Nephron progenitor cell (in vitro differentiated cells): ENCODE measurements at places on chromosomes 16 and 17.

DNA sequence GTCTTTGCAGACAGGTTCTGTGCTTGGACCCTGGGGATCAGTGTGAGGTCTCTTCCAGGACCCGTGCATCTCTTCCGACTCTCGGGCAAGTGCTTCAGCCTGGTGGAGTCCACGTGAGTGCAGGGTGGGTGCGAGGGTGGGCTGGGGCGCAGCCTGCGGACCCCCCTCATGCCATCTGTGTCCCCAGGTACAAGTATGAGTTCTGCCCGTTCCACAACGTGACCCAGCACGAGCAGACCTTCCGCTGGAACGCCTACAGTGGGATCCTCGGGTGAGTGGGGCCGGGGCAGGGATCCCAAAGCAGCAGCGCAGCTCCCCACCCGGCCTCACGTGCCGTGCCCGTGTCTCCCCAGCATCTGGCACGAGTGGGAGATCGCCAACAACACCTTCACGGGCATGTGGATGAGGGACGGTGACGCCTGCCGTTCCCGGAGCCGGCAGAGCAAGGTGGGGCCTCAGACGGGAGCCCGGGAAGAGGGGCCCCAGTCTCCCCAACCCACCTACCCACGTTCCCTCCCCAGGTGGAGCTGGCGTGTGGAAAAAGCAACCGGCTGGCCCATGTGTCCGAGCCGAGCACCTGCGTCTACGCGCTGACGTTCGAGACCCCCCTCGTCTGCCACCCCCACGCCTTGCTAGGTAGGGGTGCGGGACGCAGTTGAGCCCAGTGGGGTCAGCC, 10.1 kb downstream of the GNPTG start:
- DNase-seq, result no peak

- no peak for DNase-seq
These were observed 5.1 kb downstream of the CFAP20 start for GRCh38 chr16:58123896-58124600.

DNA sequence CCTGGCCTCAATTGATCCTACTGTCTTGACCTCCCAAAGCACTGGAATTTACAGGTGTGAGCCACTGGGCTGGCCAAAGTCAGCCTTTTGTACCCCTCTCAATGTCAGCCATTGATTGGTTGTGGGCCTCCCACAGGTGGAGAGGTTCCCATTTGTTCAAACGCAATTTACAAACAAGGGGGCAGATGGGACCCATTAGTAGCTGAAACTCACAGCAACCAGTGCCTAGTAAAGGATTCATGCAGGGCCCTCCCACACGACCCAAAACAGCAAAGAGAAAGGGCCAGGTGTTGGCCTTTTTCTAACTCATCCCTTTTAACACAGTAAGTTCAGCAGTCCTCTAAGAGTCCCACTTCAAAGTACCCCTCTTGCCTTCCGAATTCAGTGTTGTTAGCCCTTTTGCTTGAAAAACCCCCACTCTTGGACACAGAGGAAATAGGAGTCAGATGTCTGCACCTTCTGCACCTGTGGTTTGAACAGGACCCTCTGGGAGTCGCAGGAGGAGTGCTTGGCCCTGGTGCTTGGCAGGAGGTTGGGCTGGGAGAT, 89.2 kb downstream of the PITPNC1 start:
- DNase-seq, result no peak

- no peak for DNase-seq
These were observed 50.7 kb upstream of the RPL38 start for GRCh38 chr17:74152591-74153455.

GRCh38 chr16:24291932-24292331, 35.8 kb downstream of the CACNG3 start:
- no peak for DNase-seq
